ENCODE measurements at places on chromosomes 13 and 19.

GRCh38 chr19:3983936-3984583 lies 1.2 kb downstream of the EEF2 start:
- no peak for DNase-seq

DNA sequence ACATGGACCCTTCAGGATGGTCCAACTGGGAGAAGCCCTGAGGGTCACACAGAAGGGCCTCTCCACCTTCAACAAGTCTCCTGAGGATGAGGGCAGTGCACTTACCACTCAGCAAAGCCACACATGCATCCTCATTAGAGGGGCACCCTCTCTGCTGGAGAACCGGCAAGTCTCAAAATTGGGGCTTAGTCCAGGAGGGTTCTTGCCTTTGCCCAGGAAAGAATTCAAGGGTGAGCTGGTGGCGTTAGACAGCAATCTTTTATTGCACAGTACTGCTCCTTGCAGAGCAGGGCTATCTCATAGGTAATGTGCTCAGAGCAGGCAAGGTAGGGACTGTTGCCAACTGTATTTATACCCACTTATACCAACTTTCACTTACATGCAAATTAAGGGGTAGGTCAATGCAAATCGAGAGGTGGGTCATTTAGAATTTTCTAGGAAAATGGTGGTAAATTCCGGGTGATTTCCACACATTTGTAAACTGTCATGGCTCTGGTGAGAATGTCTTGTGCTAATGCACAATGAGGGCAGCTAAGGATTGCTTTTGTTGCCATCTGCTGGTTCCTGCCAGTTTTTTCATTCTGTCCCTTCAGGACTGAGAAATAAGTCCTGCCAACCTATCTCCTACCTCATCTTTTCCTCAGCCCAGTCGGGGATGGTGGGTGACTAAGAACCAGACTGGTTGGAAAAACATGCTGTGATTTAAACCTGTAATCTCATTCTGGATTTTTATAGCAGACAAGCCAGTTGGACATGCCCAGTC lies 27.8 kb upstream of the IGSF23 start:
- no peak for DNase-seq

DNA sequence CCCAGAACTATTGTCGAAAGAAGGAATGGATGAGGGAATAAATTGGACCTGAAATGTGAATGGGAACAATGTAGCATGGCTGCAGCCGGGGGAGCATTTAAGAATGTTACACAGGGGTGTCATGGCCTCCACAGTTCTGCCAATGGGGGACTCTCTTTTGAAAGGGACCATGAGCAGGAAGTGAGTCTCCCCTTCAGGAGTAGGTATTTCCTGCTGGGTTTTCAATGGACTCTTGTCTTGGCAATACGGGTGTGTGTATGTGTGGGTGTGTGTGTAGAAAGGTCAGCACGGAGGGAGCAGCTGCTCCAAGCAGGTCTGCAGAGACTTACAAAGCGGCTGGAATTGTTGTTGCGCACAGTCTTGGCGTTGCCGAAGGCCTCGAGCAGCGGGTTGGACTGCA lies 24.4 kb downstream of the MYO1F start:
- no peak for DNase-seq

DNA sequence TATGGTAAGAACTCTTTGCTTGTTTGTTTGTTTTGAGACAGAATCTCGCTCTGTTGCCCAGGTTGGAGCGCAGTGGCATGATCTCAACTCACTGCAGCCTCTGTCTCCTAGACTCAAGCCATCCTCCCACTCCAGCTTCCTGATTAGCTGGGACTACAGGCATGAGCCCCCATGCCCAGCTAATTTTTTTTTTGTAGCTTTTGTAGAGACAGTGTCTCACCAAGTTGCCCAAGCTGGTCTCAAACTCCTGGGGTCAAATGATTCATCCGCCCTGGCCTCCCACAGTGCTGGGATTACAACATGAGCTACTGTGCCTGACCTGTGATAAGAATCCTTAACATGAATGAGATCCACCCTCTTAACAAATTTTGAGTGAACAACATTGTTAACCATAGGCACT lies 183.9 kb upstream of the TSHZ3 start:
- DNase-seq, result no peak

GRCh38 chr19:35608251-35608650 lies 4.3 kb upstream of the HAUS5 start:
- no peak for DNase-seq

GRCh38 chr13:75393839-75394520 lies 88.0 kb downstream of the TBC1D4 start:
- no peak for DNase-seq

DNA sequence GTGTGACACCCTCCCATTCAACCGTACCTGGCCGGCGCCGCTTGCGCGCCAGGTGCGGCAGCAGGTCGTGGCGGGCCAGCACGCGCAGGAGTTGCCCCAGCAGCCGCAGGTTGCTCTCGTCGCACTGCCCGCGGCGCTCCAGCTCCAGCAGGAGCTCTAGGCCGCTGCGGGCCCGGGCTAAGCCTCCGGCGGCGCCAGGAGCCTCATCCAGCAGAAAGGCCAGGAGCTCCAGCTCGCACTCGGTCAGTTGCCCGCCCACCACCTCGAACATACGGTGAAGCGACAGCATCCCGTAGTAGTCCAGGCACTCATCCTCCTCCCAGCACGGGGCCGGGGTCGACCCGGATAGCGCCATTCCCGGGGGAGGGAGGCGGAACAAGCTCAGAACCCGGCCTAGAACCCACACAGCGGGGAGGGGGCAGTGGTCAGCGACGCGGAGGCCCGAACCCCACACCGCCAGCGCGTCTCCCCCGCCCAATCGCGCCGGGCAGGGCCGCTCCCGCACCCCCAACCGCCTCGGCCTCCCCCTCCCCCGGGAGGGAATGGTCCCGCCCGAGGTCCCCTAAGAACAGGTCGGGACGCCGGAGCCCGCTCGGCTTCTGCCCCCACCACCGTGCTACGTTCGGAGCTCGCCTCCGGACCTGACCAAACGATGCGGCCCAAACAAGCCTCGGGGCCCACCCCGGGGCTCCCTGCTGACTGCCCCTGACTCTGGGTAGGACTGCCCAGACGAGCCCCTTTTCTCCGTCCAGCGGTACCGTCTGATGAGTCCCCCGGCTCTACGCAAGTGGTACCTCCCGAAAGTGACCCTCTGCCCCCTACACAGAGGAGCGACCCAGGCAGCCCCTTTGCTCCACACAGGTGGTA lies 591 bp downstream of the DEDD2 start:
- no peak for DNase-seq

DNA sequence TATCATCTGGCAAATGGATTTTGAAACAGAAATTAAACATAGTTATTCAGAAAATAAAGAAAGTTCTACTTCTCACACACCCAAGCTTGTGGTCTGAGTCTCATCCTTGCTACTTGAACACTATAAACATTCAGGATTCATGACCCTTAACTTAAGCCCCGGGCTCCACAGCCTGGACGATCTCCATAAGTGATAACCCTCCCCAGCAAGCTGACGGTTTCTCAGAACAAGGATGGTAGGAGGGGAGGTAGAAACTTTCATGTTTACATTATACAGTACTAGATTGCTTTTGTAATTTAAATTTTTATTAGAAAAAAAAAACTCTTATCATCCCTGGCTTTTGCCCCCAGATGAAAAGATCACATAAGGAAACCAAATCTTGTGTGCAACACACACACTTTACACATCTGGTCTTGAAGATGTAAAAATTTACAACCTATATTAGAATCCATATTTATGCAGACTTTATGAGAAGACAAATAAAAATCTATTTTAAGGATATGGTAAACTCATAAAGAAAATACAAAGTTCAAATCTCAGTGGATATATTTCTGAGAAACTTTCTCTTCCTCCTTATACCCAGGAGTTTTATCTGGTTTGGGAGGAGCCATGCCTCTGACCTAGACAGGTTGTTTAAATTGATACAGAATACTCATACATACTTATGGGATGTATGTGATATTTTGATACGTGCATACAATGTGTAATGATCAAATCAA lies 20.0 kb upstream of the ATP12A start:
- no peak for DNase-seq

DNA sequence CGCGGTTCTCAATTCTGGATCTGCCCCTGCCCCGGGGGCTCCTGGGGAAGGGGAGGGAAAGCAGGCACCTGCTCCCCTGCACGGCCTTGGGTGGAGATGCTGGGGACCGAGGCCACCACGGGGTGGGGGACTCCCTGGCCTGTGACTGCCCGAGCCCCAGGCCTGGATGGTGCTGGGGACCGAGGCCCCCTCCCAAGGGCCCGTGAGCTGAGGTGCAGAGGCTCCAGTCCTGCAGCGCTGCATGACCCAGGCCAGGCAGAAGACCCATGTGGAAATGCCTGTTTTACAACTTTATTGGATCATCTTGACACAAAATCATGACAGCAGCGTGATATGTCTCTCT lies 4.0 kb downstream of the IZUMO4 start:
- DNase-seq, result no peak

DNA sequence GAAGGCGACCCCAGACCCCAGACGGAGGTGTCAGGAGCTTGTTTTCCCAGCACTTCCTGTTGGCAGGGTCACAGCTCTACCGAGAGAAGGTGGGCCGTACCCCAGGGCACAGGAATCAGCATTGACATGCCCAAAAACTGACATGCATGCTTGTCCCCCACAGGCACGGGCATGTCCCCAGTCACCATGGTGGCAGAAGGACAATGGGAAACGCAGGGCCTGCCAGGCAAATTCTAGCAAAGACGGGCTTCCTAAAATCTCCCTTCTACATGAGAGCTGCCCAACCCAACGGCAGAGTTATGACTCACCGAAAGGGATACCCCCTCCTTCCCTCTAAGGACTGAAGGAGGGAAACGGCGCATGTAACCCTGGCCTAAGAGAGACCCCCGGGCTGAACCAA lies 18.5 kb downstream of the TSHZ3 start:
- DNase-seq, result no peak

DNA sequence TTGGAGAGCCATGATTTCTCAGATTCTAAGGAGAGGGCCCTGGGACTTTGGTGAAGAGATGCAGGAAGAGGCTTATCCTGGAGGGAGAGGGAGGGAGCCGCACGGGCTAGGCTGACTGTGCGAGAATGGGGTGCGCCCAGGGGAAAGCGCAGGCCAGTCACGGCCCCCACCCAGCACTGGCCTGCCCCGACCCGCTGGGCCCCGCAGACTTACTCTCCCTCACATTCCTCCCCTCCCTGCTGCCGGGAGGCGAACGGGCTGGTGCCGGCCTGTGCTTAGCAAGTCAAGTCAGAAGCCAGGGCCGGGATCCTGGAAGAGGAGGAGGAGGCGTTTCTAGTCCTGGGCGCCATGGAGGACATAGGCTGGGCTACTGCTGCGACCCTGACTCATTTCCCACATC lies 120.0 kb downstream of the CRYL1 start:
- no peak for DNase-seq

DNA sequence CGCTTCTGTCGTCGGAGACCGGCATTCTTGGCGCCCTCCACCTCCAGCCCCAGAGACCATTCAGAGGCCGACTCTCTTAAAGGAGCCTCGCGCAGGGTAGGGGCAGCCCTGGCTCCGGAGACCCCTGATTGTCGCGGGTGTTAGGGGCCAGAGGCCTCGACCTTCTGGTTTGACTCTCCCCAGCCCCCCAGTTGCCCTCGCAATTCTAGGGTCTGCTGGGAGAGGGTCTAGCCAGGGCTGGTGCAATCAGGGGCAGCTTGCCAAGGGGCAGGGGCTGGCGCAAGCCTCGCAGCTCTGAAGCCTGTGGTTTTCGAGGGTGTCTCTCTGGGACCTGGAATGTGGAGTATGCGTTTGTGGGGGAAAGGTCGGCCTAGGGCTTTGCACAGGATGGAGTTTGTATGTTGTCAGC lies 1.6 kb upstream of the SLC7A10 start:
- no peak for DNase-seq

GRCh38 chr13:32881777-32882145 lies 134.5 kb upstream of the KL start:
- DNase-seq, result no peak

GRCh38 chr13:43472980-43473379 lies 313.8 kb downstream of the ENOX1 start:
- no peak for DNase-seq

DNA sequence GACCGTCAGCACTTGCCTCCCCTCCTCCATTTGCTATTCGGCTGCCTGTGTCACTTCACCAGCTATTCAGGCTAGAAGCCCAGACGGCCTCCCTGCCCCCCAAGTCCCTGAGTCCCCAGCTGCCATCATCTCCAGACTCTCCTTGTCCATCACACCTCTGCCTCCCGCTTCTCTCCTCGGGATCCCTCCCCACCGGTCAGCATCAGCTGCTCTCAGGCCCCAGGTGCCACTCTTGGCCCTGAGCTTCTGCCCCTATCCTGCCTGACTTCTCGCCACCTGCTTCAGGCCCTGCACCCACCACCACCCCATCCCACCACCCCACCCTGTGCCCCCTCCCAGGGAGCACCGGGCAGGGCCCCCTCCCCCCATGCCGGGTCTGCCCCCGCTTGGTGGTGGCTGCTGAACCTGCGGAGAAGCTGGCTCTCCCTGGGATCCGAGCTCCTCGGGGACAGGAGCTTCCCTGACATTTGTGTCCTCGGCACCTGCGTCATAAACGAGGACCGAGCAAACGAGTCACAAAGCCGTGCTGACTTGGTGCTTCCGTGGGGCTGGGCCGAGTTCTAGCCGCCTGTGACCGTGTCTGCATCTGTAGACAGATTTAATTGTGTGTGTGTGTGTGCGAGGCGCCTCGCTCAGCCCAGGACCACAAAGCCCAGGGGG lies 70.3 kb upstream of the MCF2L start:
- DNase-seq, result no peak

DNA sequence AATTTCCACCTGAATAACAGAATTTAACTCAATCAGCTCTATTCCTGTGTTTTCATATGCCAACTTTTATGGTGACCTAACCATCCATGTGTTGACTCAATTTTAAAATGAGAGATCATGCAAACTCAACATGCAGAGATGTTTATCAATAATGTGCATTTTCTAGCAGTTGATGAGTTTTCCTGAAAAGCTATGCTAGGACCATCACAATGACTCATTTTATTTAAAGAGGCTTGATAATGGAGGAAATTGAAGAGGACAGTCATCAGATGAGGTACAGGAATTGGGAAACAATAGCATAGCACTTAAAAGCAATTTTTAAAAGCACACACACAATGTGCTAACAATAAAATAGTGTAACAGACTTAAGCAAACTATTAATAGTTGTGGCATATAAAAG lies 127.1 kb downstream of the VWA8 start:
- no peak for DNase-seq

DNA sequence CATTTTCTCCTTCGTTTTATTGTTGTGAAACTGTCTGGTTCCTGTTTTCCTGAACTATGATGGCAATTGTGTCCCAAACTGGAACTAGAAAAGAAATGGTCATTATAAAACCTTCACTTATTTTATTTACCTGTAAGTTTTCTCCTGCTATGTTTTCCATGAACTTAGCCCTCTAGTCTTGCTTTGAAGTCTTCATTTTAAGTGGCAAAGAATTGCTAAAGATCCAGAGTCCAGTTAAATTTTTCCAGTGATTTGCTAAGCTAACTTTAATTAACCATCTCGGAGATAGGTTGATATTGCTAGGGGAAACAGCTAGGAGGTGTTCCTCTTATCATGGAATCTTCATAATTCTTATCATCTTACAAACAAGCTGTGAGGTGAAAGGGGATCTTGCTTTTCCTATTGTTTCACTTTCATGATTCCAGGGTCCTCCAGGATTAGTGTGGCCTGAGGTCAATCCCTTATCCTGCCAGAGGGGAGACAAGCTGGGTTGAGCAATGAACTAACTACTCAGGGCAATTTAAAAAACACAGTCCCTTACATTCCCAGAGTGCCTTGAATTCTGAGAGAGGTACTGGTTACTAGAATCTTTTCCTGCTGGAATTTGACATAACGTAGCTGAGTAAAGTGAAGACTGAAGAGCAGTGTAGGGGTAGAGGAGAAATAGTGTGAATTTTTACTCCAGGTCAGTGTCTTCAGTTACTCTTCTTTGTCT lies 112.5 kb downstream of the ESD start:
- DNase-seq, result no peak

All from stimulated activated CD4-positive, alpha-beta T cell treated with anti-CD3 and anti-CD28 coated beads, Interleukin-4, amount 100 ng/mL, for 48 hours (primary cell).